ENCODE measurements at places on chromosomes 5 and 9. TPM values are rescaled to one million over a fixed set of nuclear protein-coding genes. Genes with fewer than 3 reads are reported as not detected.

TEK gene
- polyA plus RNA-seq: 15.4 TPM

RABL6 gene
- 66.0 TPM for polyA plus RNA-seq

RNF224 gene
- 3.7 TPM for polyA plus RNA-seq

OBP2B gene
- polyA plus RNA-seq: not detected

BAAT gene
- 0.60 TPM for polyA plus RNA-seq

TIMD4 gene
- 3.8 TPM for polyA plus RNA-seq

CDC20B gene
- not detected for polyA plus RNA-seq

ORM2 gene
- 0.40 TPM for polyA plus RNA-seq

MZB1 gene
- 0.40 TPM for polyA plus RNA-seq

PDCD1LG2 gene
- 0.68 TPM for polyA plus RNA-seq

CXCL14 gene
- 155 TPM for polyA plus RNA-seq

C8G gene
- polyA plus RNA-seq: 0.57 TPM

WDR38 gene
- polyA plus RNA-seq: 0.11 TPM

PCDHB6 gene
- polyA plus RNA-seq: 2.4 TPM

SH3TC2 gene
- 0.91 TPM for polyA plus RNA-seq

SPACA9 gene
- 2.4 TPM for polyA plus RNA-seq

POLR3G gene
- polyA plus RNA-seq: 1.5 TPM

CCT5 gene
- 153 TPM for polyA plus RNA-seq

FOXD4L4 gene
- polyA plus RNA-seq: 0.64 TPM

CNTNAP3B gene
- polyA plus RNA-seq: 3.7 TPM

IFNK gene
- polyA plus RNA-seq: not detected

FOXE1 gene
- polyA plus RNA-seq: not detected

RNF130 gene
- polyA plus RNA-seq: 42.2 TPM

SMIM33 gene
- not detected for polyA plus RNA-seq

CORO2A gene
- polyA plus RNA-seq: 0.22 TPM

PIP5KL1 gene
- 3.1 TPM for polyA plus RNA-seq

PCDHGB2 gene
- polyA plus RNA-seq: 2.8 TPM

TMEM252 gene
- polyA plus RNA-seq: 2.0 TPM

C5orf46 gene
- polyA plus RNA-seq: not detected

PTCD2 gene
- polyA plus RNA-seq: 6.2 TPM

KIF20A gene
- polyA plus RNA-seq: 22.1 TPM

GHR gene
- polyA plus RNA-seq: 17.3 TPM

GTF3C5 gene
- 48.1 TPM for polyA plus RNA-seq
